ENCODE measurements at places on chromosomes 11 and 22.

DNA sequence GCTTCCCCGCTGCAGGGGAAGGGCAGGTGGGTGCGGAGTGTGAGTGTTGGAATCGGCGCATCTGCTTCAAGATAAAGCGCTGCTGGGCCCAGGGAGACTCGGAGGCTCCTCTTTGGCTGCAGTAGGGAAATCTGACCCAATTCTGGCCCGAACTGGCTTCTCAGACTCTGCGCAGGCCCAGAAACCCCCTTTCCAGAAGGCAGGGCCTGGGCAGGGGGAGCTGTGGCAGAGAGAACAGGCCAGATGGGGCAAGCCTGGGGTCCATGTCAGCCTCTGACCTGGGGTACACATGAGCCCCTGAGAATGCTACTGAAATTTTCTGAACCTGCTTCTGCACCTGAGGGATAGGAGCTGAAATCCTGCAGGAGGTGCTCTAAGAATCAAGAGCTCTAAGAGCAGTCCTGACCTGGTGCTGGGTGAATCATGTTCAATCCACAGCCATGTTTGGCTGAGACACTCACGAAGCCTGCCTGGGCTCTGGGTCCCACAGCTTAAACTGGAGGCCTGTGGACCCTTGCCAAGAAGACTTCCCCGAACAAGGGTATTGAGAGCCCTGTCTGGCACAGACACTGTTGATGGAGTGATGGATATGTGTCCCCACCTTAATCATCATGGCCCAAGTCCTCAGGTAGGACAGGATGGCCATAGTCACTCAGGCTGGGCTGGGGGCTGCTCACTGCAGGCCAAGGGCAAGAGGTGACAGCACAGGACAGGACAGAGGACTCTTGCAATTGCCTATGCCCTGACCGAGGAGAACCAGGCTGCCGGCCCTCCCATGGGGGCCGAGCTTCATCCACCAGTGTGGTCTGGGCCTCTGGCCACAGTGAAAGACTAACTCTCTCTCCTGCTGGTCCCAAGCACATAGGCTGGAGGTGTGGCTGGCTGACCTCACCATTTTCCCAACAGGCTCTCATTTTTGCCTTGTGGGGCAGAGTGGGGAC is 6.9 kb downstream of the RAB3IL1 start:
- ATAC-seq: no peak

DNA sequence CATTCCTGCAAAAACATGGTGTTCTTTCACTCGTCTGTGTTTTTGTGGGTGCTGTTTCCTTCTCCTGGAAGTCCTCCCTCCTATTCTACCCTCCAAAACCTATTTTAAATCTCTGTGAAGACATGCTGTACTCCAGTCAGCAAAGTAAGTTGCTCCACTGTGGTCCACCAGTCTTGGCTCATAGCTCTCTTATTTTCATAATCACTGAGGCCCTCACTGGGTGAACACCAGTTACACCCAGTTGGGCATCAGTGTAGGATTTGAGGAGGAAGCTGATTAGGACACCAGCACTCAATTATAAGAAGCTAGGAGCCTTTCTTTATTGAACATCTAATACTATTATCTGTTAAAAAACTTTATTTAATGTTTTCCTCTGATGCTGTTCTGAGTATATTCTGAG is 23.9 kb upstream of the EED start:
- no peak for ATAC-seq

DNA sequence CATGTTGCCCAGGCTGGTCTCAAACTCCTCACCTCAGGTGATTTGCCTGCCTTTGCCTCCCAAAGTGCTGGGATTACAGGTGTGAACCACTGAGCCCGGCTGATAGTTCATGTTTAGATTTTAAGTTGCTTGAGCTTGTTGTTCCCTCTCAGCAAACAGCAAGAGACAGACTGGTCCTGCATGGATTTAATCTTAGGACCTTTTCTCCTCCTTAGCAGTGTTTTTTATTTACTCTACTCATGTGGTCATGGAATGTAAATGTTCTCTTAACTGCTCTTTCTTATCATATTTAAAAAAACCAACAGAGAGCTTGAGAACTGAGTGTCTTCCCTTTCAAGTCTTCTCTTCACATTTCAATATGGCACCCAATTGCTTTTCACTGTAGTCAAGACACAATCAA is 22.7 kb upstream of the PRDM10 start:
- no peak for ATAC-seq

- no peak for ATAC-seq
Observed at GRCh38 chr11:3109434-3109833, 52.2 kb upstream of the CARS1 start.

GRCh38 chr11:35589281-35589680 is 29.0 kb upstream of the FJX1 start:
- no peak for ATAC-seq

DNA sequence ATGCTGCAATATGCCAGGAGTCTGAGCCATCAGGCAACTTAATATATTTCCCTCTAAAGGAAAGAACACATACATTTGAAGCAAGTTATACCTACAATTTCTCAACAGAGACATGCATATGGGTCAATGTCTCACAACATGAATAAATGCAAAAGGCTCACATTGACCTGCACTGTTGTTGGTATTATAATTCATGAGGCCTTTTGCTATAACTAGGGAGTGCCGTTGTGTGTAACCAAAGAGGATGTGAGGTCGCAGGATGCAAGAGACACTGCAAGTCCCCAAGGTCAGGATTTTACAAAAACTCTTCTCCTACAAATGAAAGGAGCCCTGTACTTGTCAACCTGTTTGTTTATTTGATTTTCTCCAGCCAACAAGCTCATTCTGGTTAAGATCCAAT is 250.5 kb downstream of the LARGE1 start:
- ATAC-seq: no peak
